ENCODE measurements at places on chromosomes 1 and 21.

DNA sequence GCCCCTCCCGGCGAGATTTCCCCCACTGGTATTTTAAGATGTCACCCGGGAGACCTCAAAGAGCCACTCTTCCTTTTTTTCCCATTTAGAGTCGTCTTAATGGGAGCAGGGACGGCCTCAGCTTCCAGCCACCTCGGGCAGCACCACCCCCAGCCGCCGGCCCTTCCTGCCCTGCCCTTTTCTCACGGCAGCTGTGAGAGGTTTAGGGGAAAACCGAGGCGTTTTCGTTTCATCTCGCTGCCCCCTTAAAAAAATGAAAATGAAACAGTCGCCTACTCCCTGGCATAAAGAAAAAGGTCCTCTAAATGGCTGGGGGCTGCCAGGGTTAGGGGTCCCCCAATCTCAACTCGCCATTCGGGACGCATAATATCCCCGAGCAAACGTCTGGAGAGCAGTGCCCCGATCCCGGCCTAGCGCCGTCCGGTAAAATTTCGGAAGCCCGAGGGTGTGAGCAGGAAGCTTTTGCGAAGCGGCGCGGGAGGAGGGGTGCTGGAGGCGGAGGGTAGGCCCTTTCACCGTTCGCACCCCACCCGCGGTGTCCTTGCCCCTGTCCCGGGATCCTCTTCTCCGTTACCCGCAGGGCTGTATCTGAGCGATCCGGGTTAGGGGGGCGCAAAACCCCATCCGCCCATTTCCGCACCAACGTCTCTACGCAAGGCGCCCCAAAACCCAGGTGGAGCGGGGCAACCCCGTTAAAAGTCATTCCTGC lies 1.2 kb downstream of the RUNX3 start:
- DNase-seq: peak; percentile 57

DNA sequence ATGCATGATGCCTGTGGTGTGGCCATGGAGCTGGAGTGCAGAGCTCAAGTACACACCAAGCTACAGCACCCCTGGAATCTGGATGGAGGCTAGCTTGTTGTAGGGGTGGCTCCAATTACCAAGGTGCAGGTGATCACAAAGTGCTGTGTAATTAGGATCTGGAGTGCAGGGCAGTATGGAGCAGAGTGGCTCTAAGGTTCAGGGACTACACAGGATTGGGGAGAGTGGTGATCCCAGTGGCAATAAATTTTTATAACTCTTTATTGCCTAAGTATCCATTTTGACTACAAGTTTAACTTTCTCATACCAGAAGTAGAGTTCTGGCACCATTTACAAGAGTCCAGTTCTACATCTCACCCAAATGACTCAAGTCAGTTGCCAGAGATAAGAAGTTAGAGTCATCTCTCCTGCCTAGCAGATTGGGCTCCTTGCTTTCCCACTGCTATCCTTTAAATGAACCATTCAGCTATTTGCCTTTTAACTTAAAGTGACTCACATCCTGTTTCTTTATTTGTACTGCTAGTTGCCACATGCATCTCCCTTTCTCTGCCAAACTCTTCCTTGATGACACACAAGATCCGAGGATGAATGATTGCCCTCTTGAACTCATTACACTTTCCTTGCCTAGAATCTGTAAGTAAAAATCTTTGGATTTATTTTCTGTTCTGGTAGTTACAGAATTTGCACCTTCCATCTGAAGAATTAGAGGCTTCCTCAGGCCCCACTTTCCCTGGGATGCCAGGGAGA lies 427.2 kb downstream of the KCNT2 start:
- DNase-seq: no peak

GRCh38 chr1:74531796-74532195 lies 19.4 kb upstream of the LRRC53 start:
- no peak for DNase-seq

- no peak for DNase-seq
Observed at GRCh38 chr1:160907976-160908375, 23.0 kb upstream of the ITLN1 start.

DNA sequence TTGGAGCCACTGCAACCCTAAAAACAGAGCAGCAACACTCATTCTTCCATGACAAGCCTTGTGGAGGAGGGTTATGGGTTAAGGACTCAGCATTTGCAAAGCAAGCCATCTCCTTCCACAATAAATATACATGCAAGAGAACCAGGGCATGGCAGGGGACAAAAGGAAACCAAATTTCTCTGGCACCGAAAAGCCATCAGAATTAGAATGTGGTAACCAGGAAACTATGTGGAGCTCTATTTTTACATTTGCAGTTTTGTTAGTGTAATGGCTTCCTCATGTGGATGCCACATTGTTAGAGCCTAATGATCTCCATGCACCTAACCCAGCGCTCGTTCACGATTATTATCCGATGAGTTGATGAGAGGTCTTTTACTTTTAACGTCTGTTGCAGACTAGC lies 91.7 kb downstream of the NAV1 start:
- no peak for DNase-seq

DNA sequence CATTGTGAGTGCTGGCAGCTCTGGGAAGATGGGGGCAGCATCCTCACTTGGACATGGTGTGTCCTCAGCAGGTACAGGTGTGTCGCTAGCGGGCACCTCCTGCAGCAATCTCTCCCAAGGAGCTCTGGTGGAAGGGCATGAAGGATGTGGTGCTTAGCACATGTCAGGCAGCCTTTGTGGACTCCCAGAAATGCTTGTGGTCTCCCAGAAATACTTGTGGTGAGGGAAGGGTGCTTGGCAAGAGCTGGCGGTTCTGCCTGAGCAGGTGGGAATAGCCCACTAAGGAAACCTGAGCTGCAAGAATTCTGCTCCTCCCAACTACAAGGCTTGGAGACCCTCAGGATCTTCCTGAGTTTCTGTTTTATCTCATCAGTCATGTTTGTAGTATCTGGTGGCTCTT lies 371.6 kb downstream of the PRDM2 start:
- DNase-seq: no peak

- no peak for DNase-seq
Observed at GRCh38 chr1:14682941-14683621, 84.6 kb downstream of the KAZN start.

DNA sequence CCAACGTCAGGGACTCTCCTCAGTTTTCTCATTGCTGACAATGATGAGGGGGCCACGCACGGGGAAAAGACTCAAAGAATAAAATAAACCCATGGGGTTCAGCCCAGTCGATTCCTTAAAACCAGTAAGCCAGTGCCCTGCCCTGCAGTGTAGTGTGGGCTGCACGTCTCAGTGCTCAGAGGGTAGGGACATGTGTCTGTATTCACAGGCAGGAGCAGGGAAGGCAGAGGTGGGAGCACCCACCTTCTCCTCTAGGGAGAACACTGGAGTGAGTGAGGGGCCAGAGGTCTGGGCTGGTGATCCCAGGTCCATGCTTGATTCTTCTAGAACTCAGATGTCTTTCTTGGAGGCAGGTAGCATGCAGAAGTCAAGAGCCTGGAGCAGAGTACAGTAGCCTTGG lies 303.6 kb downstream of the MATN1 start:
- no peak for DNase-seq

GRCh38 chr1:175303201-175303707 lies 110.7 kb upstream of the KIAA0040 start:
- no peak for DNase-seq

DNA sequence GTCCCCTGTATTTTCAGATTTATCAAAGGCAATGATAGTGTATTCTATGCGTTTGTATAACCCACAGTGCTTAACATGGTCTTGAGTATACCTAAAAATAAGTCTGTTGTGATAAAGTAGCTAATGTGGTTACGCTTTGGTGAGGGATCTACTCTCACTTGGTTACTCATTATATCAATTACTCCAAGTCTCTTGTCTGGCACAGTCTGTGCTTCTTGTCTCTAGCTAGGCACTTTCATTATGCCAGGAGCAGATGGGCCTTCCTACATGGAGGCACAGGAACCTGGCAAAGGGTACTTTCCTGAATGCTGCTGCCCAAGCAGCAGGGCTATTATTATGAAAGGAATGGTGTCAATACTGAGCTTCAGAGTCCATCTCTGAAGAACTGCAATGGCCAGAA lies 4.2 kb upstream of the PTPN22 start:
- DNase-seq: no peak

DNA sequence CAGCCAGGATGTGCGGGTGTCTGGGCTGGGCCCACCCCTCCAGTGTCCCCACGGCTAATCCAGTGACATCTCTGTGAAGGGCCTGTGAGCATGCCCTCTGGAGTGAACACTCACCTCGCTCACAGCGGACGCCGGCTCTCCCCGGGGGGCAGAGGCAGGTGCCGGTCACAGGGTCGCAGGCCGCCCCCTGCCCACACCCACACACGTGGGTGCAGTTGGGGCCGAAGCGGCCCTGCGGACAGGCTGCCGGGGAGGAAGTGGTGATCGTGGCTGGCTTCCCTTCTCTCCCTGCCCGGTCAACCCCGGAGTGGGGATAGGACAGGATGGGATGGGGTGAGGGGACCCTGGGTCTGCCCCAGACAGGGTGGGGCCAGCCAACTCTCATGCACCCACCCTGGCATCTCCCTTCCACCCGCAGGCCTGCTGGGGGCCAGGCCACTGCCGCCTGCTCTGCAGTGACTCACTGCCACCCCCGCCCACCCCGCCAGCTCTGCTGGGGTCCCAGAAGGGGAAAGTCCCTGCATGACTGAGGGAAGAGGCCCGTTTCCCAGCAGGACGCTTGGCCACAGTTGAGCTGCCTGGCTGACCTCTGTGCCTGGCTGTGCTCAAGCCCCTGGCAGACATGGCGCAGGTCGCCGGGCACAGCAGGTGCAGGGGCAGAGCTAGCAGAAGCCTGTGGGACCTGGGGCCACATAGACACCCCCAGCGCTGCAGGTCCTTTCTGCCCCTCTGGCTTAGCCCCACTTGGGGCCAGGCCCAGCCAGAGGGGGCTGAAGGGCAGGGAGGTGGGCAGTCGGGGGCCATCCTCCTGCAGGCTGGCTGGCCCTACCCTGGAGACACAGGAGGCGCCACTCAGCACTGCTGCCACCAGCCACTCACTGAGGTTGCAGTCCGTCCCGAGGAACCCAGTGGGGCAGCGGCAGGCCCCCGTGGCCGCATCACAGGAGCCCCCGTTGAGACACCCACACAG lies 41.6 kb downstream of the ARHGEF16 start:
- no peak for DNase-seq

DNA sequence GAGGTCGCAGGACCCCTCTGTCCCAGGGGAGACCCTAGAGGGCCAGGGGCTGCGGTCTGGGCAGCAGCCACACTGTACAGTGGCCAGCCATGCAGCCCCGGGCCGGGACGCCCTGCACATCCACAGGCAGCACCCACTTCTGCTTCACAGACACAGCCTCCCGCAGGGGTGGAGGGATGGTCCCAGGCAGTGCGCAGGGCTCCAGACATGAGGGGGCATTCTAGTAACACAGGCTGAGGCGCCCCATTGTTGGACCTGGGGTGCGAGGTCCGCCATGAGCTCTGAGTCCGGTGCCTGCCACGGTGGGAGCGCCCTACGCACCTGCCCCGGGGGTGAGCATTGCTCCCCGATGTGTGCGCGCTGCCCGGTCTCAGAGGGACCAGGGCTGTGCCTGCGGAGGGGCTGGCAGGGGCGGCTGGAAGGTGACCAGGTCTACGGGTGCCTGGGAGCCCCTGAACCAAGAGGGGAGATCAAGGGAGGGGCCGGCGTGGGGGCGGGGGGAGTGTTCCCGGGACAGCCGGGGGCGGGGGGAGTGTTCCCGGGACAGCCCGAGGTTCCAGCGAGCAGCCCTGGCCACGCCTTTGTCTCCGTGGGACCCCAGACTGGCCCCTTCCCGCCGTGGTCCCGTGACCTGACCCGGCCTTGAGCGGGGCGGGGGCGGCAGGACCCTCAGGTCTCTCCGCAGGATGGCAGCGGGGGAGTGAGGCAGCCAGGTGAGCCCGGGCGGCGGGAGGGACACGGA lies 4.5 kb downstream of the MMEL1 start:
- no peak for DNase-seq
